ENCODE measurements at places on chromosomes 4 and X.

DNA sequence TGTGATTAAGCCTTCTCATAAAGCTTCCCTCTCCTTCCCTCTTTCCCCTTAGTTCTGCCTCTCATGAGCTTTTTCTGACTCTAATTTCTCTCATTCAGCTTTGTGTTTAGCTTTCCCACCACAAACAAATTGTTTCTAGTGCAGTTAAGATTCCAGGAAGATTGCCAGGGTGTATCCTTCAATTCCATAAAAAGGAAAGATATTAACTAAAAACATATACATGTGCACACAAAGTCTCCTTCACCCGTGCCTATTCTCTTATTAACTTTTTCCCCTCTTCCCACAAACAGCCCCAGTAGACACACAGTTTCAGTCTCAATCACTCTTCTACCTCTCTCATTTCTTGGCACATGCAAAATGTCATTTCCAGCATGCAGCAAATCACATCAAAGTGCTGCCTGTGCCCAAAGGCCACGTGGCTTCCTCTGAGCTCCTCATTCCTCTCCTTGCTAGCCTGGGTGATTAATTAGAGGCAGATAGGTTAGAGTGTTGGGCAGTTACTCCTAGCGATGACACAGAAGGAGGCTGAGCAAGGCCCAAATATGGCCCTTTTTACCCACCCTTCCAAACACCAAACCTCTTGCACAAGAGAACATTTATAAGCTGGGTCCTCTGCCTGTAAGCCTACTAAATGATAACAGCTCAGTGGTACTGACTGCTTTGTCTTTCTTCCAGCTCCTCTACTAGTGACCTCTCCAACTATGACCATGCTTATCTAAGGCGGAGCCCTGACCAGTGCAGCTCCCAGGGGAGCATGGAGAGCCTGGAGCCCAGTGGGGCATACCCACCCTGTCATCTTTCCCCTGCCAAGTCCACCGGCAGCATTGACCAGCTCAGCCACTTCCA, 159.6 kb downstream of the SOWAHB start:
- no peak for DNase-seq

DNA sequence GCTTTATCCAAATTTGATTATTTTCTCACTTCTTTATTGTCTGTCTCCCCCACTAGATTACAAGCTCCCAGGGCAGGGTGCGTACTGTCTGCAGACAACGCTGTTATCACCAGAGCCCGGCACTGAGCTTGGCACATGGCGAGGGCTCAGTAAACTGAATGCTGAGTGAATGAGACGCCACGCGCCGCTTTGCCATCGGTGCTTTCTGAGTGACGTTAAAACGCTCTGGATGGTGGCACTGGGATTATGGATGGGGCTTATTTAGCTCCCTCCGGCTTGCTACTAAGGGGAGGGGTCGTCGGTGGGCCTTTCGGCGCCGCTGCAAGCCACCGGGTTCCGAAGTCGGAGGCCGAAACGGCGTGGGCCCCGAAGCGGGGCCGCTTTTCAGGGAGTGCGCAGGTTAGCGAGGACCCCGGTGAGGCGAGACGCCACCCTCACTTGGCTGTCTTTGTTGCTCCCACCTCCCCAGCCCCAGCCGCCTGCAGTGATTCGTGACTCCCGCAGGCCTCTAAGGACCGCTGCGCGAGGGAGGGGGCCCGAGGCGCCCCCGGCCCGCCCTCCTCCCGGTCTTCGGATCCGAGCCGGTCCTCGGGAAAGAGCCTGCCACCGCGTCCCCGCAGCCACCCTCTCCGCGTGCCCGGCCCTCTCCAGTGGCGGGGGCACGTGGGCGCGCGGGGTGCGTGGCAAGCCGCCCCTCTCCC, 569 bp upstream of the FHL1 start:
- no peak for DNase-seq

GRCh38 chrX:39677978-39678791, 419.6 kb downstream of the BCOR start:
- DNase-seq: no peak

- DNase-seq: peak; percentile 32
These were observed 34.4 kb upstream of the ANXA3 start for GRCh38 chr4:78517050-78517652.

- no peak for DNase-seq
These were observed 30.1 kb upstream of the MXD4 start for GRCh38 chr4:2291705-2292645.

Measured in NCI-H748 treated with DMSO at 0.1 percent for 48 hours (cell line).